ENCODE measurements at places on chromosomes 13 and 19.
A peak's percentile ranks its signal among the peaks of the same experiment; 100 is the strongest.

- no peaks in the 10 kb centered on the region for H3K27me3 ChIP-seq
- no peak overlapping the region for H3K27ac ChIP-seq
- DNase-seq: no peak
- H3K4me1 ChIP-seq: no peaks in the 10 kb centered on the region
- H3K4me3 ChIP-seq: no peak overlapping the region
- H3K36me3 ChIP-seq: no peaks in the 10 kb centered on the region
These were observed 708.1 kb upstream of the ARGLU1 start for GRCh38 chr13:107275945-107276614.

DNA sequence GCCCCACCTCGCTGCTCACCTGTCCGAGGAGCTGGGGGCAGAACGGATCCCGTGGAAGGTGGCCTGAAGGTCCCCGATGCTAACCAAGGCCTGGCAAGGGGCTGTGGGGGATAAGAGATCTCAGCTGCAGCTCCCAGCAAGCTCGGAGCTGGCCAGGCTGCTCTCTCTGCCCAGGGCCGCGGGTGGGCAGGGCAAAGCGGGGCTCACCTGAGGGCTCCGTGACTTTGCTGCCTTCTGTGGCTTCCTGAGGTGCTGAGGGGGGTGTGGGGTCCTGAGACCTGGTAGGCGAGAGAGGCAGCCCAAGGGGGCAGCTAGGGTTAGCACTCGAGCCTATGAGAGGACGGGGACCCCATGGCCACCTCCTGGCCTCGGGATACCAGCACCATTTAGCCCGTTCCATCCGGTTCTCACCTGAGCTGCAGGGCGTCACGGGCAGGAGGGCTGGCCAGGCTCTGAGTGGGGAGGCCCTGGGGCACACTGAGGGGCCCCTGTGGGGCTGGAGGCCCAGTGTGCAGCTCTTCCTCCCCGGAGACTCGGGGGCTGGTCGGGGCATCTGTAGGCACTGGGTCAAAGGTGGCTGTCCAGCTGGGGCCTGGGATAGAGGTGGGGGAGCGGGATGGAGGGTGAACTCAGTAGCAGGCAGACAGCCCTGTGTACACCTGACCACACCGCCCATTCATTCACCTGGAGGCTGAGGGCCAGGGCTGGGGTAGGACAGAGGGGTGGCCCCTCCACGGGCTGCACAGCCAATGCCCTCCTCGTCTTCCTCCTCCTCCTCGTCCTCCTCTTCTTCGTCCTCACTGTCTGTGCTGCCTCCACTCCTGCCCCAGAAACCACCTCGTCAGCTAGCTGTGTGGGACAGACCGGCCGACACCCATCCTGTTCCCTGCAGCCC is 3.1 kb upstream of the TMEM86B start:
- no peaks in the 10 kb centered on the region for H3K4me1 ChIP-seq
- no peaks in the 10 kb centered on the region for H3K27me3 ChIP-seq
- no peak for DNase-seq
- peaks cover 12% of the 10 kb centered on the region for H3K36me3 ChIP-seq
- H3K27ac ChIP-seq: no peak overlapping the region
- H3K4me3 ChIP-seq: no peak overlapping the region

GRCh38 chr13:76745261-76746200 is 140.7 kb downstream of the KCTD12 start:
- H3K36me3 ChIP-seq: peaks cover 2% of the 10 kb centered on the region
- DNase-seq: no peak
- H3K27me3 ChIP-seq: peaks cover 7% of the 10 kb centered on the region
- no peak overlapping the region for H3K4me3 ChIP-seq
- no peak overlapping the region for H3K27ac ChIP-seq

DNA sequence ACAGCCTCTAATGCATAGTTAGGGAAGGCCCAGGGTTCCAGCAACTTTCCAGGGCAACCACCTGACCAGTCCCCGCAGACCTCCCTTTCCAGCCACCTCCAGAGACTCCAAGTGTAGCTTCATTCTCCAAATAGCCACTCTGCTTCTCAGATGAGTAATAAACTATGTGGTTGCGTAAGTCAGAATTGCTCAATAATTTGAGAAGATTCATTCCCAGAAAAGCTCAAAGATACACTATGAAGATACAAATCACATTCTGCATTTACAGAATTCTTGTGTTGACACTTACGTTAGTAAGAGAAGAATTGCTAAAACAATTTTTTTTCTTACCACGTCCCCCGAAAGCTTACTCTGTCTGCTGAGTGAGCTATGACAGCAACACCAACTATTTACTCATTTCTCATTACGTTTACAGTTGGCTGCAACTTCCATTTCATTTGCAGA is 8.2 kb upstream of the LATS2 start:
- no peak overlapping the region for H3K4me3 ChIP-seq
- H3K27me3 ChIP-seq: peaks cover 4% of the 10 kb centered on the region
- no peak for DNase-seq
- H3K36me3 ChIP-seq: peaks cover 1% of the 10 kb centered on the region

GRCh38 chr19:35529241-35530218 is 1.4 kb upstream of the SBSN start:
- no peaks in the 10 kb centered on the region for H3K36me3 ChIP-seq
- no peak for DNase-seq
- no peak overlapping the region for H3K27ac ChIP-seq
- no peak overlapping the region for H3K4me3 ChIP-seq
- peaks cover 26% of the 10 kb centered on the region for H3K27me3 ChIP-seq
- peaks cover 16% of the 10 kb centered on the region for H3K4me1 ChIP-seq

DNA sequence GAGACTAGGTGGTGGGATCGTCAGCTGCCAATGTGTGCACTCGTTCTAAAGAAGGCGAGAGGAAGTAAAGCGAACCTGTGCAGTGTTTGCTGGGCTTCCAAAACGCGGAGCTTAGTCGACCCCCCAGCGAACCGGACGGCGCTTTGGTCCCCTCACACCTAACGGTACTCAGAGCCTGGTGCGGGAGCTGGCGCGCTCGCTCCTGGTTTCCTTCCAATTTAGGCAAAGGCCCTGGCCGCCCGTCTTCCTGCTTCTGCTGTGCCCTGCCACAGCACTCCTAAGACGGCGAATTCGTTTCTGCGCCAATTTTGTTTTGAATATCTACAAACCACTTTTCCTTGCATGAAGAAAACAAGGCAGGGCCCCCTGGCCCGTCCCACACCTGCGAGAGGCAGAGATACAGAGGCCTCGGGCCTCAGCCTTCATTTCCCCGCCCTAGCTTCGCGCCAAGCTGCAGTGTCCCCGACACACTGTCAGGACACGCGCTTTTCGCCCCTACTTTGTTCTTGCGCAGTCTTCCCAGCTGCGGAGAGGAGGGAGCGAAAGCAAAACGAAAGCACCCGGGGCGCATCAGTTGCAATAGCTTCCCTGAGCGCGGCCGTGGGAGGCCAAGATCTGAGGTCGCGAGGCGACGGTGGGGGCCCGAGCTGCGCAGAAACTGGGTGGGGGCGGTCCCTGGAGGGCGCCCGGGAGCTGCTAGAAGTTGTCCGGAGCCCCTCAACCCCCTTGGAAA is 111.9 kb downstream of the KCNRG start:
- H3K4me1 ChIP-seq: peaks cover 74% of the 10 kb centered on the region
- peaks cover 4% of the 10 kb centered on the region for H3K36me3 ChIP-seq
- peak; percentile 56 for DNase-seq
- H3K4me3 ChIP-seq: peak overlapping the region; percentile 87

DNA sequence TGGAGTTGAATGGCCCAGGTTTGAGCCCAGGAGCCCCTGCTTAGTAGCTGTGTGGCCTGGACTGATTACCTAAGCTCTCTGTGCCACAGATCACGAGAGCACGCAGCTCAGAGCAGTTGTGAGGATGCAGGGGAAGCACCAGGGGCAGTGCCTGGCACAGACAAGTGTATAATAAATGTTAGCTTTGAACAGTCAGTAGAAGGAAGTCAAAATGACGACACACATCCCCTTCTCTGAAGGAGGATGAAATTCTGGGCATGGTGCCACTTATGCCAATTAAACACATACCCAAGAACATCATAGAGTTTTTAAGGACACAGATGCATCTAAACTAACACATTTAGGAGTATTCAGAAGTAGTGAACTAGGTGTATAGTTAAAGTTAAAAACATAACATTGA is 24.9 kb upstream of the SIGLEC11 start:
- DNase-seq: no peak
- H3K4me1 ChIP-seq: peaks cover 32% of the 10 kb centered on the region
- H3K4me3 ChIP-seq: no peak overlapping the region
- peaks cover 11% of the 10 kb centered on the region for H3K36me3 ChIP-seq

- no peaks in the 10 kb centered on the region for H3K4me1 ChIP-seq
- DNase-seq: no peak
- H3K27ac ChIP-seq: no peak overlapping the region
- peaks cover 20% of the 10 kb centered on the region for H3K27me3 ChIP-seq
These were observed 6.2 kb downstream of the TLE6 start for GRCh38 chr19:2983351-2984214.

DNA sequence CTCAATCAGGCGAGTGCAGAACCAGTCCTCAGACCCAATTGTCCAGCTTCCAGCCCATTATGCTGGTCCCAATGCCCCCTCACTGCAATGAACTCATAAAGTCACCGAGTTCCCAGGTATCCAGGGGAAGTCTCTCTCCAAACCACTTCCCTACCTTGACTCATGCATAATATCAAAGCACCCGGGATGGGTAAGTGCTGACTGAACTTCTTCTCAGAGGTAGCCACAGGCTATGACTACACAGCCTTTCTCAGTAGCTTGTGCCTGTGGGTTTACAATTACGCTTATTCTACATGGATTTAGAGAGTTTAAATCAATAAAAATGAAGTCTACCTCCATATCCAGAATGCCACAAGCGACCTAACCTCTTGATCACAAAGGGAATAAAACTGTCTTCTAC is 1.7 kb upstream of the C13orf42 start:
- no peak overlapping the region for H3K27ac ChIP-seq
- H3K27me3 ChIP-seq: peaks cover 6% of the 10 kb centered on the region
- no peaks in the 10 kb centered on the region for H3K4me1 ChIP-seq

DNA sequence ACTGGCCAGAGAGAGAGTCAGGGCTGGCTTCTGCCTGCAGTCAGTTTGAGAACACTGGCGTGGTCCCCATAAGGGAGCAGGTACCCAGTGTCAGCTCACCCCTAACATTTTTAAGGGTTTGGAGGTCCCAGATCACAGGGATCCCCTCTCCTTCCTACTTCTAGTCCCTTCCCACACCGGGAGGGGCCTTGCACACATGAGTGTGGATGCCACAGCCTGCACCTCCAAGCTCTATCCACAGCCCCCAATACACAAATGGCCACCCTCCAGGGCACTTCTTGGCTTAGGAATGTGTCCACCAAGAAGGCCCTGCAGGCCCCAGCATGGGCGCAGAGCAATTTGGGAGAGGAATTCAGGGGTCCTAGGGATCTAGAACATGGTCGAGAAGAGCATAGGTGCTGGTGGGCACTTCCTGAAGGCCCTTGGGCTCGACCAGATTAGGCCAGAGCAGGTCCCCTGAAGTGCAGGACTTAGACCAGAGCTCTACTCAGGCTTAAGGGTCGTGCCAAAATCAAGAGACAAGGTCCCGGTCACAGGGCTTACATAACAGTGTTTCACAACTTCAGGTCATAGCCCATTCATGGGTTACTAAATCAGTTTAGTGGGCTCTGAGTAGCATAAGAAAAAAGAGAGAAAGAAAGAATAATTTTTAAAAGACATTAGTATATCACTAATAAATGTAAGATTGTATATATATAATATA is 16.0 kb downstream of the FXYD5 start:
- H3K27ac ChIP-seq: peak overlapping the region; percentile 50
- H3K4me1 ChIP-seq: peaks cover 32% of the 10 kb centered on the region
- H3K27me3 ChIP-seq: no peaks in the 10 kb centered on the region

DNA sequence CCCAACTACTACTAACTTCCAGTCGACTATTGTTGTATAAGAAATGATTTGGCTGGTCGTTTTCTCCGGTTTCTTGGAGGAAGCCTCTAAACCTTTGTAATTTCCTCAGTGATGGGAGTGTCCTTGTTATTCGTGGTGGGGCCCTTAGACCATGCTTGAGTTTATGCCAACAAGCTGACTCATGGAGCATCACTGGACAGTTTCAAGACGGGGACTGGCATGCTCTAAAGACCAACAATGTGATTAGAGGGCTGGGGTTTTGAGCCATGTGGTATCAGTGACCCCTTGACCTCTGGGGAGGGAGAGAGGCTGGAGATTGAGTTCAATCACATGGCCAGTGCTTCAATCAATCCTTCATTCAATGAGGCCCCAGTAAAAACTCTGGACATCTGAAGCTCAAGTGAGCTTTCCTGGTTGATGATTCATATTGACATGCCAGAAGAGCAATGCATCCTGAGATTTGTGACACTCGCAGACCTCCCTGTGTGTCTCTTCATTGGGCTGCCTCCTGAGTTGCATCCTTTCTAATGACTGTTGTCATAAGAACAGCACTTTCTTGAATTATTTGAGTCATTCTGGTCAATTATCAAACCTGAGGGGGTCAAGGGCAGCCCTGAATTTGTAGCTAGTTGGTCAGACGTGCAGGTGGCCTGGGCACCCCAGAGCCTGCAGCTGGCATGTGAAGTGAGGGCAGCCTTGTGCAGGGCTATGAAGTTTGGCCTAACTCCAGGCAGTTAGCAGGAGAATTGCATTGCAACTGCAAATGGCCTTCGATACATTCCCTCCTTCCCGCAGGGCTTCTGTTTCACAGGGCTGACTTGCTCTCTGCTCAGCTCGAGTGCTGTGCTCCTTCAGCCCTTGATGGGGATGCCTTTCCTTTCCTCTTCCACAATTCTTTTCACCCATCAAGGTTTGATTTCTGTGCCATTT is 246.5 kb downstream of the FGF9 start:
- no peaks in the 10 kb centered on the region for H3K4me1 ChIP-seq
- H3K4me3 ChIP-seq: no peak overlapping the region
- H3K36me3 ChIP-seq: no peaks in the 10 kb centered on the region
- no peak overlapping the region for H3K27ac ChIP-seq

- peaks cover 32% of the 10 kb centered on the region for H3K4me1 ChIP-seq
- peaks cover 3% of the 10 kb centered on the region for H3K36me3 ChIP-seq
- H3K27me3 ChIP-seq: peaks cover 86% of the 10 kb centered on the region
- H3K4me3 ChIP-seq: peak overlapping the region; percentile 55
- no peak overlapping the region for H3K27ac ChIP-seq
These were observed 616 bp downstream of the CDX2 start for GRCh38 chr13:27968316-27969081.

- DNase-seq: peak; percentile 71
- peak overlapping the region; percentile 81 for H3K4me3 ChIP-seq
- H3K36me3 ChIP-seq: no peaks in the 10 kb centered on the region
These were observed 1.6 kb downstream of the PKN1 start for GRCh38 chr19:14434543-14435319.

GRCh38 chr13:29993196-29993595 is 142.8 kb upstream of the UBL3 start:
- no peaks in the 10 kb centered on the region for H3K36me3 ChIP-seq
- H3K4me1 ChIP-seq: no peaks in the 10 kb centered on the region
- no peak for DNase-seq
- H3K27ac ChIP-seq: no peak overlapping the region

Data from activated T-cell treated with anti-CD3 and anti-CD28 coated beads, Interleukin-2, amount 50 U/mL, for 72 hours (primary cell).